ENCODE measurements at places on chromosomes 16 and 17.

GRCh38 chr16:88512728-88513696, 57.2 kb upstream of the ZC3H18 start:
- no peak for DNase-seq

- DNase-seq = no peak
Observed at GRCh38 chr16:30005341-30006094, 5.3 kb downstream of the DOC2A start.

DNA sequence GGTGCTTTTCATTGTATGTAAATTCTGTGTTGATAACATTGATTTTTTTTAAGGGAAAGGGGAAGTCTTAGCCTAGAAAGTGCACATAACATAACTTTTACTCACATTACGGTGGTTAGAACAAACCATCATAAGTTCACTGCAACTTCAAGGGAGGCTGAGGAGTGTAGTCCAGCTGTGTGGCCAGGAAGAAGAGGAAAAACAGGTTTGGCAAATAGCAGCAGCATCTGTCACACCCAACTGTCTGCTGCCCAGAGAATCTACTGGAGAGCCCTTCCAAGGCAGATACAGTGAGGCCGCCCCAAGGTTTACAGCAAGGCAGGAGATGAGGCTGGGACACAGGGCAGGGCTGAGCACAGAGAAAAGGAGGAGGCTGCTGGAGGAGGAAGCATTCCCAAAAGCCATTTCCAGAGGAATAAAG, 60.6 kb downstream of the AIPL1 start:
- DNase-seq = no peak

- DNase-seq = no peak
Observed at GRCh38 chr16:4746215-4746614, 11.9 kb downstream of the DNAAF8 start.

DNA sequence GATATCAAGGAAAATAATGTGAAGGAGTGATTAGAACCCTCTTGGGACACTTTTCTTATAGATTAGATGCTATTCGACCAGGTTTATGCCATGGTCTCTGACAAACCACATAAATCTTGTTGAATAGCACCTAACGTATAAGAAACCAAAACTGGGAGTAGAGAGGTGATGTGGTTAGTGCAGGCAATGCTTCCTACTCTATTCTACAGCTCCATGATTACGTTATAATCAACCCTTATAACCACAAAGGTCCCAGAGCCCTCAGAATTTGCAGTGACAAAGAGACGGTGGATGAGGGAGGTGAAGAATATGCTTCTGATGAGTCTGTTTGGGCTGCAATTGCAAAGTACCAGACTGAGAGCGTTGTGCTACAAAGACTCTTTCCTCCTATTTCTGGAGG, 78.4 kb downstream of the ARHGAP44 start:
- no peak for DNase-seq

DNA sequence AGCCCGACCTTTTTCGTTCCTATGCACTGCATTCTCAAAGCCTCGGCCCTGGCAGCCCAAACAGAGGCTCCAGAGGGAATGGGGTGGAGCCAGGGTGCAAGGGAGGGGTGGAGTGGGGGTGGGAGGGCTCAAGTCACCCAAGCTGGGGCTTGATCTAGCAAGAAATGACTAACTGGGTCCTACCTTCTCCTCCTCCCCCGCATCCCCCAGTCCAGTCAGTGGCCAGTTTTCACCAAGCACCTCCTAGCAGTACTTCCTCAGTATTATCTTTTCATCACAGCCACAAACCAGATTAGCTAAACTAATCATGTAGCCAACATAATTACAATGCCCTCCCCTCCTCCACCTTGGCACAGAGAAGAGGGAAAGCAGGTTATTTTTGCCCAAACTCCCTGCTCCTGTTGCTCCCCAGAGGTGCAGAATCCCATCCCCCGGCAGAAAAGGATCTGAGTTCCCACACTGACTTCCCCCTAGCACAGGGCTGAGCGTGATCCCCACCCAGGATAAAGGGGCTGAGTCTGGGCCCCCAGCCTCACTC, 2.2 kb downstream of the JUP start:
- no peak for DNase-seq

DNA sequence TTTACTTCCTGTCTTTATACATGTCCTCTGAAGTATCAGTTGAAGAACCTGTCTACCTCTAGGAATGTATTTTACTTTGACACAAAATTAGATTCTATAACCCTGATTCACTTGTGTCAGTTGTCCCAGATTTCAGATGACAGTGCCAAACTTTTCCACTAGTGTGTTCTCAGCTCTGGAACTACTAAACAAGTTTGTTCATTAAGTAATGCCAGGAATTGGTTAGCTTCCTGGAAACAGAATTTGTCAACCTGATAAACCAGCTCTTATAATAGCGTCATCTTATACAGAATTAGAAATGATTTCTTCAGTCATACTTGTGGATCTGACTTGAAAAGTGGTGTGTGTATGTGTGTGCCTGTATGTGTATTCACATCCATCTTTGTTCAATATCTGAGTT, 7.4 kb downstream of the MAP3K3 start:
- no peak for DNase-seq

DNA sequence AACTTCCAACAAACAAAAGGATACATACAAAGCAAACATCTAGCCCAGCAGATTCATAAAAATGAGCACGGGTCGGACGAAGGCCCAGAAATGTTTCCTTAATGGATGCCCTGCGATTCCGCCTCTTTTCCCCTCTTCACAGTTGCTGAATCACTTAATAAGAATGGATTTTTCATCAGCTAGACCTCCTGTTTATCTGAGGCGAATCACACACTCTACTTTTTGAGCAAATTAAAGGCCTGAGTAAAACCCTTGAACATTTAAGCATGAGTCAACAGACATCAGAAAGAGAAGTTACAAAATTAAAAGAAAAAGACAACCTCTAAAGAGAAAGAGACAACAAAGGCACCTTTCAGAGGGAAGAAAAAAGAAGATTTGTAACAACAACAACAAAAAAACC, 44.7 kb downstream of the HS3ST3A1 start:
- no peak for DNase-seq

- no peak for DNase-seq
Observed at GRCh38 chr17:17124341-17124740, 81.8 kb downstream of the PLD6 start.

DNA sequence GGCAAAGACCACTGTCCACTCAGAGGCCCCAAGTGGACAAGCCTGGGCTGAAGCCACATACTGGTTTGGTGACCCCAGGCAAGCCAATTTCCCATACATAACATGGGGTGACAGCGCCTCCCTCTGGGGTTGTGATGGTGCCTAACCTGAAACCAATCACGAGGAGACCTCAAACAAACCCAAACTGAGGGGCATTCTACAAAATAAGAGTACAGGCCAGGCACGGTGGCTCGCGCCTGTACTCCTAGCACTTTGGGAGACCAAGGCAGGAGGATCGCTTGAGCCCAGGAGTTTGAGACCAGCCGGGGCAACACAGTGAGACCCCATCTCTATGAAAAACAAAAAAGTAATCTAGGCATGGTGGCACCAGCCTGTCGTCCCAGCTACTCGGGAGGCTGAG, 3.6 kb downstream of the P2RX5 start:
- no peak for DNase-seq

DNA sequence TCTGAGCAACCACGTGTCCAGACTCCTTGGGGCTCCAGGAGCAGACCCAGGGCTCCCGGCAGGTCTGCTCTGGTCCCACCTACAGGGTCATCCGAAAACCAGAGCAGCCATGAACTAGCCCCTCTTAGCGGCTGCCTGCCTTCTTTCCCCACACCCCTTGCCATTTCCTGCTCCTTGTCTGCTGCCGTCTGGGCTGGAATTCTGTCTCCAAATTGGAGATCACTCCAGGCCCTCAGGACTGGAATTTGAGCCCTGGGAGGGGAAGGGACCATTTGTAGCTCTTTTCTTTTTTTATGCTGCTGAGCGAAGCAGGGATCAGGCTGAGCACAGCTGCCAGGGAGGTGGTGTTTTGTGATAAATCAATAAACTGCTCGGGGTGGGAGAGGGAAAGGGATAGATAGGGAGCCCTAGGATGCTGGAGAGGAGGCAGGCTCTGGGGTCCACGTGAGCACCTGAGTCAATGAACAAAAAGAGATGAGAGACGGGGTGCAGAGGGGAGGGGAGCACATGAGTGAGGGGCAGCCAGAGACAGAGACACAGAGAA, 257.5 kb downstream of the ENGASE start:
- DNase-seq = no peak

- no peak for DNase-seq
Observed at GRCh38 chr16:4892361-4893102, 44.4 kb downstream of the PPL start.

DNA sequence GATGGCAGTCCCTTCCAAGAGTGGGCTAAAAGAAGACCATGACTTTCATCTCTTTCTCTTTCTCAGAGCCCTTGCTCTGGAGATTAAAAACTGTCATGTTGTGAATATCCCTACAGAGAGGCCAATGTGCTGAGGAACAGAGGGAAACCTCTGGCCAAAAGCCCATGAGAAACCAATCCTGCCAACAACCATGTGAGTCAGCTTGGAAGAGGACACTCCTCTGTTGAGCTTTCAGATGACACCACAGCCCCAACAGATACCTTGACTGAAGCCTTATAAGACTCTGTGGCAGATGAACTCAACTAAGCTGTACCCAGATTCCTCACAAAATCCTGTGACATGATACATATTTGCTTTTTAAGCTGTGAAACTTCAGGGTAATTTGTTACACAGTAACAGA, 19.6 kb downstream of the CPPED1 start:
- no peak for DNase-seq

GRCh38 chr17:37368577-37368976, 7.2 kb upstream of the C17orf78 start:
- DNase-seq = no peak

DNA sequence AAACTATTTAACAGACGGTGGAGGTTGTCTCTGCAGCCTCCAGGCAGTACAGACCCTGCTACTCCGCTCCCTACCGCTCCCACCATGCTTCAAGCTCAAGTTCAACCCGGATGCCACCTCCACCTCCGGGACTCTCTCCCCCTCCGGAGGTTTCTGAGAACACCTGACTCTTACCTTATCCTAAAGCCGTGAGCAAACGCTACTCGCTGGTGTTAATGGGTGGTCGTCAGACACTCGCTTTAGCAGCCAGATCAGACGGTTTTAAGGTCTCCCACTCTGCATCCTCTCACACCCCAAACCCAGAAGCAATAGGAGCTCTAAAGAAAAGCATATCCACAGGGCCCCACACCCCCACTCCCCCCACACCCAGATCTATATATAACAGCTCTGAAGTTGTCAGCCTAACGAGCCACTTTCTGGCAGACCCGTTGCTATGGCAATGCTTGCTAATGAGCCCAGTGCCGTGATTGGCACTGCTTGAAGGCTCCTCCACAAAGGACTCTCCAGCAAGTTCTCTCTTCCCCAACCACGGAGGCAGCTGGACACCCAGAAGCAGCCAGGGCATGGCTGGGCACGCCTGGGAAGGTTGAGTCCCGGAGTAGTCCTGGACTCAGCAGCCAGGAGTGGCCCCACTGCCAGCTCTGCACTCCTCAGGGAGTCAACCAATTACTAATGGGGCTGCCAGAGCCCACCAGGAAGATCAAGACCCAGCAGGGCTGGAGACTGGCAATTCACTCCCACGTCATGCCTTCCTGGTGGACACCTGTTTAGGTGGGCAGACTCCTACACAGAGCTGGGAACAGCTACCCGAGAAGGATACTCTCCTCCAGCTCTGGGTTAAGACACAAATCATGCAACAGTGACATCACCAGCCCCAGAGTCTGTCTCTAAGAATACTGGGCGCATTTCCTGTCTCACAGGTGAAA, 121.2 kb upstream of the RCVRN start:
- DNase-seq = no peak

DNA sequence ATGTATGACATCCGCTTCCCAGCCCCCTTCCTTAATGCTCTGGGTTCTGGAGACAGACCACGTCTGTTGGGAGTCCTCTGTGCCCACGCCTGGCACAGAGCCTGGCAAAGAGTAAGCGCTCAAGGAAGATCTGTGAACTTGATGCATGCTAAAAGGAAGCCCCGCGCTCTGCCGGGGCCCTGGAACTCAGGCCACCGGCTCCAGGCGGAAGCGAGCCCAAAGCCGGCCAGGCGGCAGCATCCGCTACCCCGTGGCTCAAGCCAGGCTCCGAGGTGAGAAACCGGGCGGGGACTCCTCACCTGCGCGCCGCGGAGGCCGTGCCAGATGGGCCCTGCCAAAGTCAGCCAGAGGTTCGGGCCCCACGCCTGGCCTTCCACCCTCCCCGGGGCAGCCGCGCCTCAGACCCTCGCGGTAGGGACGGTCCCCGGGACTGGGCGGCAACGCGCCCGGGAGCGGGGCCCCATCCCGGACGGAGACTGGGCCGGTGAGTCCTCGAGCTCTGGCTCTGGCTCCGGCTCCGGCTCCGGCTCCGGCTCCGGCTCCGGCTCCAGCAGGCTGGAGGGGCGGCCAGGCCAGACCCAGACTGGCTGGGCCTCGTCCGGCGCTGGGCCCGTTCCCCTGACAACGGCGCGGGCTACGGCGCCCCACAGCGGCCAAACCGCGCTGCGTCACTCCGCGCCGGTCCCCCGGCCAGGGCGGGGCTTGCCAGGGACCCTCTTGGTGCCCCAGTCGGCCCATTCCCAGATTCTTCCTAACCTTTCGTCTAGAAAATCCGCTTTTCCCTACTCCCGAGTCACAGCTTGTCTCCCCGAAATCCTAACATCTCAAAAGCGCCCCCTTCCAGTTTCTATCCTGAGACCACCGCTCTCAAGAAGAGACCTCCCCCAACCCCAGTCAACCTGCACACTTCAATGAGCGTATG, at the start of gene ZDHHC1:
TSS of gene ZDHHC1 (minus strand) at position 606 of the 922 bp plus-strand sequence. CDS start 8,702 bp downstream, outside the sequence.
- no peak for DNase-seq

- DNase-seq = no peak
Observed at GRCh38 chr17:36068524-36068923, 4.5 kb downstream of the CCL18 start.

DNA sequence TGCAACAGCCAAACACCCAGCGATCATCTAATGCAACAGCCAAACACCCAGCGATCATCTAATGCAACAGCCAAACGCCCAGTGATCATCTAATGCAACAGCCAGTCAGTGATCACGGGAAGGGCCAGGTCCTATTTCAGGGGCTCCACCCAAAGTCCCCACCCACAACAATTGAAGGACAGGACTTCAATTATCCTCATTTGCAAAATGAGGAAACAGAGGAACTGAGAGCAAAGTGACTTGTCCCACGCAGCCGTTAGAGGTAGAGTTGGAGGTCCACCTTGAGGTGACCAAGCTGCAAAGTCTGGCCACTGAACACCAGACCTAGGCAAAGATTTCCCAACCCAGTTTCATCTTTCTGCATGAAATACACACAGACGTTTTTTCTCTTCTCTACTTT, 3.7 kb downstream of the ZG16B start:
- no peak for DNase-seq

All from NCI-H446 treated with DMSO at 0.1 percent for 48 hours (cell line).